Suppressor macrophage treated with lipopolysaccharide for 4 hours (primary cell): ENCODE measurements at places on chromosomes 2 and 18.

GRCh38 chr2:145258903-145259579 is 739.1 kb upstream of the ZEB2 start:
- DNase-seq = peak; percentile 87

DNA sequence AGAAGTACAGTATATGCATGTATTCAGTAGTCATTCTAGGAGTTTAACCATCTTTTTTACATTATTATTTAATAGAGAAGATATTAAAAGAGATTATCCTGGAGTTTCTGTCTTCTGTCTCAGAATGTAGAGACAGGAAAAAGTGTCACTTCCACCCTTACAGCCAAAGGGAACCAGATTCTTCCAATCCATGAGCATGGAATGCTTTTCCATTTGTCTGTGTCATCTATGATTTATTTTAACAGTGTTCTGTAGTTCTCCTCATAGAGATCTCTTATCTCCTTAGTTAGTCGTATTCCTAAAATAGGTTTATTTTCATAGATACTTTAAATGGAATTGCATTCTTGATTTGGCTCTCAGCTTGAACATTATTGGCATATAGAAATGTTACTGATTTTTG is 959.5 kb upstream of the PIK3C3 start:
- DNase-seq = no peak

DNA sequence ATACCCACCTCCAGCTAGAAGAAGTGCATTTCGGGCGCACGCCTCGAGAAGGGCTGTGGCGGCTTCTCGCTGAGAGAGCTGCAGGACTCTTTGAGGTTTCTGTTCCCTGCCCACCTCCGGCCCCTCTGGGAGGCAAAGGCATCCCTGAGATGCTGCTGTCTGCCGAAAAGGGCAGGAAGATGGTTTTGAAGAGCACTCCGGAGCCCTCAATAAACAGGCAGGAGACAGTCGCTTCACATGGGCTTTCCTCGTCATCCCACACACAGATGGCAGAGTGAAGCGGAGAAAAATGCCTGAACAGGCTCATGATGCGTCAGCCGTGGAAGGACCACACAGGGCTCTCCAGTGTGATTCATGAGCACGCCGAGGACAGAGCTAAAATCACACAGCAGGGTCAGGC is 25.4 kb upstream of the GLI2 start:
- no peak for DNase-seq

DNA sequence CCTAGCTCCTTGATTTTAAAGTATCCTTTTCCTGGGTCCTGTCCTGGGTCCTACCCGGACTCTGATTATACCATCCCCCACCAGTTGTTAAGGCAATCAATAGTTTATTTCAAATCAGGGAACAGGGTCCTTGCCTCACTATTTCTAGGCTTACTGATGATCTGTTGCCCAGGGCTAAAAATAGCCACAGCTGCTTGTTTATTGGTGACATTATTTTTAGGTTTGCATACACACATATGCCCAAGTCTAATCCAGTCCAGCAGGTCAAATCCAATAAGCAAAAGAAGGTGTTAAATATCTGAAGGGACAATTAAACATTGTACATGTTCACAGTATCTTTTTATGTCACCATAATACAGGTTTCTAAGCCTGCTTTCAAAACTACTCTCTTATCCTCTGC is 66.0 kb downstream of the RAB10 start:
- no peak for DNase-seq
